ENCODE measurements at places on chromosomes 2 and 18.

DNA sequence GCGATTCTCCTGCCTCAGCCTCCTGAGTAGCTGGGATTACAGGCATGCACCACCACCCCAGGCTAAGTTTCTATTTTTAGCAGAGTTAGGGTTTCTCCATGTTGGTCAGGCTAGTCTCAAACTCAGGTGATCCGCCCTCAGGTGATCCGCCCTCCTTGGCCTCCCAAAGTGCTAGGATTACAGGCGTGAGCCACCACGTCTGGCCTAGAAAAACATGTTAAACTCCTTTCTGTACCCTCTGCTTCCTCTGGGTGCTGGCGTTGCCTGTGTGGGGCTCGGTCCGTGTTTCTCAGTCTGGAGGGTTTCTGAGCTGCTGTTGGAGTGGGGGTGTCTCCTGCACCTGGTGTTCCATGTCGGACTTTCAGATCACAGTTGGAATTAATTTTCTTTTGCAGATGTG is 17.9 kb downstream of the LDLRAD4 start:
- DNase-seq, result no peak

DNA sequence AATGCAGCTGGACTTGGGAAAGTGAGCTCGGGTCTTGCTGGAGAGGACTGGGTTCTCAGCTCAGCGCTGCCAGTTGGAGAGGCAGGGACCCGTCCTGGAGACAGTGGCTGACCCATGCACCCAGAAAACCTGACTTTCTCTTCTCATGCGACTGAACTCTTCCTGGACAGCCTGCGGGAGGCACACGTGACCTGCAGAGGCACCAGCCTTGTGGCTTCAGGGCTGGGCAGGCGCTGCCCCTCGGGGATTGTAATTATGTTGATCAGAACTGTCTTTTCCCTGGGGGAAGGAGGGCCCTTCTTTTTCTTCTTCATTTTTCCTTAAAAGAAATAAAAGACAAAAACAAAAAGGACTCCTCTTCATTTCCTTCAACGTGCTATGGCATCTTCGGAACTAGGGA is 198.1 kb downstream of the VAPA start:
- no peak for DNase-seq

DNA sequence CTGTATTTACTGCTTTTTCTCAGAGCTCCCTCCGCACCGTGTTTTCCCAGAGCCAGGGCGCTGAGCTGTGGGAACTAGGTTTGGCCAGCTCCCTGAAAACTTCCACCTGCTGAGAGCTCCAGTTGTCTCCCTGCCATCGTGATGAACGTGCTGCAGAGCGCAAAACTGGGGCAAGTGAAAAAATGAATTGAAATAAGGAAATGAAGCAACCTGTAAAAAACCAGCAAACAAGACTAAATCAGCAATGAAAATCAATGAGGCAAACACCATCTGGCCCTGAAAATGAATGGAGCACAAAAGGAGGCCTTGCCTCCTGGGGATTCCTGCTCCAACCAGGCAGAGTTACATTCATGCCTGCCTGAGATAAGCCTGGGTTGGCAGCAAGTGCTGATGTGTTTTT is 129.9 kb downstream of the MARCHF4 start:
- no peak for DNase-seq

GRCh38 chr2:237222178-237222577 is 136.5 kb downstream of the COPS8 start:
- no peak for DNase-seq

GRCh38 chr2:132470746-132471145 is 54.1 kb downstream of the GPR39 start:
- DNase-seq, result no peak

DNA sequence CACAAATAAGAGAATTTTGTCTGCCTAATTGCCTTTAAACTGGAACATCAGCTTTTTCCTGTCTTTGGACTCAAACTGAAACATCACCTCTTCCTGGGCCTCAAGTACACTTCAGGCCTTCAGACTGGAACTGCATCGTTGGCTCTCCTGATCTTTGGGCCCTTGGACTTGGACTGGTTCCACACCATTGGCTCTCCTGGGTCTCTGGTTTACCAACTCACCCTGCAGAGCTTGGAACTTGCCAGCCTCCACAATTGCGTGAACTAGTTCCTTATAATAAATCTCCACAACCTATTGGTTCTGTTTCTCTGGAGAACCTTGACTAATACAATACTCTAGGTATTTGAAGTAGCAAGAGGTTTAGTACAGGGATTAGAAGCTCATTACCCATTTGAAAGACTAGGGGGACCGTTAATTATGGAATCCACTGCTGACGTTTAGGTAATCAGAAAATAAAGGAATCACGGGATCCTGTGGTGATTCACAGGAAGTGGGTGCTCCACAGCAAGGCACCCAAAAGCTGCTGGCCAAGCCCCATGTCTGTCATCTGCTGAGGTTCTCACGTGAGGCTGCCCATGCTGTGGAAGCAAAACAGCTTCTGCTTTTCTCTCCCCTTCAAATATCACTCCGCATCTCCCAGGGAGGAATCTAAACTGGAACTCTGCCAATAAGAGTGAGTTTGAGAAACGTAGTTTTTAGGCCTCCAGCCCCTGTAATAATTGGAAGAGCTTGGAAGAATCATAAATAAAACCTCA is 20.0 kb upstream of the SGPP2 start:
- no peak for DNase-seq

DNA sequence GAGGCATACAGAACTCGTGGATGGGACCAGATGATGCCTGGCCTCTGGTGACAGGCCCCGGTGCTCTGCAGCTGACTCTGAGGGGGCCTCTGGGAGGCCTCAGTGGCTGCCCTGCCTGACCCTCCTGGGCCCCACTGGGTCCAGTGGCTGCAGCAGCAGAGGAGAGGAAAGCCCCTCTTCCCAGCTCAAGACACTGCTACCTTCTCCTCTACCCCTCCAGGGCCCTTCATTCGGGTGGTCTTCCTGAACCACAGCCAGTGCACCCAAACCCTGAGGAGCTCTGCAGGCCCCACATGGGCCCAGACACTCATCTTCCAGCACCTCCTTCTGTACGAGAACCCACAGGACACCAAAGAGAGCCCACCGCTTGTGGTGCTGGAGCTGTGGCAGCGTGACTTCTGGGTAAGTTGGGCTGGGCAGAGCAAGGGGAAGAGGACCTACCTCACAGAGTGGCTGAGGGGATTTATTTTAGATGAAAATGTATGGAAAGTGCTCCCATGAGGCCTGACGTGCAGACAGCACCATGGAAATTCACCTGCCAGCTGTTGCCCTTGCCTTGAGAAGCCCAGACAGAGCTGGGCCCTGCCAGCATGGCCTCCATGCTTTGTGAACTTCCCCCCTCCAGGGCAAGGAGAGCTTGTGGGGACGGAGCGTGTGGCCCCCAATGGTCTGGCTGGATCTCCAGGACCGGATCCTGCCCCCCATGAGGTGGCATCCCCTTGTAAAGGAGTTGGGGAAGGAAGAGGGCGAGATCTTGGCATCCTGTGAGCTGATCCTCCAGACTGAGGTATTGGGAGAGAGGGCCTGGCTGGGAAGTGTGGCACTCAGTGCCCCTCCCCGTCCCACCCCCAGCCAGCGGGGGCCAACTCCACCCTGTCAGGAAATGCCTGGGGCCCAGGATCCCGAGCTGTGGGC is 46.3 kb downstream of the LMAN2L start:
- no peak for DNase-seq

DNA sequence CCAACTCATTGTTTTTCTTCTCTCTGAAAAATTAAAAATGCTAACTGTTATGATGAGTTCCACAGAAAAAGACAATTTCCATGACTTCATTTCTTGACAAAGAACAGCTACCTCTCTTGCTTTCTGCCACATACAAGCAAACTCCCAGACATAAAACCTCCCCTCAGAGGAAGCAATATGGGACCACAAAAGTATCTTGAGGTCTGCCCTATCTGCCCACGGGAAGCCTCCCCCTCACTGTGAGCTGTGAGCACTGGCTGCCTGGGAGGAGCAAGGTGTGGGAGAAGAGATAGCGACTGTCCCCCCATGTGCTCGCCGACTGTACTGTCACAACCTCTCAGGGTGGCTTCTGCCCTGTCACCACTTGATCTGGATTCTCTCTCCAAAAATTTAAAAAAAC is 69.7 kb upstream of the NRP2 start:
- DNase-seq, result peak; percentile 30

GRCh38 chr2:224892574-224893204 is 149.6 kb downstream of the DOCK10 start:
- DNase-seq, result no peak

DNA sequence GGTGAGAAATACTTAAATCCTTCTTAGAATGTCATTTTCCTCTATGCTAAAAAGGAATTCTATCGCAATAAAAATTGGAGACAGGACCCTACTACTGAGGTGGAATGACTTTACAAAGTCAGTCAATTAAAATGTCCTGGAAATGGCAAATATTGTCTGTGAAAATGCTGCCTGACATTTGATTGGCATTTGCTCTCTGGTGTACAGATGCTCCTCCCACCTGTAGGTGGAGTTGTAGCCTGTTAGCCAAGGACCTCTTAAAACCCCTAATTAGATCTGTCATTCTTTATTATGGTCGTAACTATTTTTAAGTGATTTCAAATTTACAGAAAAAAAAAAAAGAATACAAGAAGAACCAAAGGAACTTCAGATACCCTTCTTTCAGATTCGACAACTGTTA is 393.1 kb upstream of the KLHL29 start:
- DNase-seq, result no peak

- no peak for DNase-seq
Measured at GRCh38 chr18:51017140-51017879, 12.7 kb upstream of the SMAD4 start.

GRCh38 chr2:25305775-25306174 is 36.0 kb downstream of the DNMT3A start:
- DNase-seq, result no peak

- DNase-seq, result no peak
Measured at GRCh38 chr2:75211266-75211770, 12.0 kb upstream of the TACR1 start.

DNA sequence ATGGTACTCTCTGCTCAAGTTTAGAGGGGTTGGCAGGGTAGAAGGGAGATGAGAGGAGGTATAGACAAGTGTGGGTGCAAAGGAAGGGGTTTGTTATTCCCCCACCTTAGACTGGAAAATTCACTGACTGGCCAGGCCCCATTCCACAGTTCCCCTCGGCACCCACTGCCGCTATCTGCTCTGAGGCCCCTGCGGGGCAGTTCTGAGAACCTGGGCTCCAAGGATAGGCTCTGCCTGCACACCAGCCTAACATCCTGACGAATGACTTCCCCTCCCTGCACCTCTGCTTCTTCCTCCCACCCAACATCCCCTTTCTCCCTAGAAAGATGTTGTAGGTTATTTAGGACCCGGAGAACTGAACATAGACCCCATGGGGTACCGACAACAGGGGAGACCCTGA is 303.9 kb upstream of the HDAC4 start:
- DNase-seq, result no peak

- no peak for DNase-seq
Measured at GRCh38 chr2:108316461-108317258, 28.0 kb downstream of the SULT1C2 start.

DNA sequence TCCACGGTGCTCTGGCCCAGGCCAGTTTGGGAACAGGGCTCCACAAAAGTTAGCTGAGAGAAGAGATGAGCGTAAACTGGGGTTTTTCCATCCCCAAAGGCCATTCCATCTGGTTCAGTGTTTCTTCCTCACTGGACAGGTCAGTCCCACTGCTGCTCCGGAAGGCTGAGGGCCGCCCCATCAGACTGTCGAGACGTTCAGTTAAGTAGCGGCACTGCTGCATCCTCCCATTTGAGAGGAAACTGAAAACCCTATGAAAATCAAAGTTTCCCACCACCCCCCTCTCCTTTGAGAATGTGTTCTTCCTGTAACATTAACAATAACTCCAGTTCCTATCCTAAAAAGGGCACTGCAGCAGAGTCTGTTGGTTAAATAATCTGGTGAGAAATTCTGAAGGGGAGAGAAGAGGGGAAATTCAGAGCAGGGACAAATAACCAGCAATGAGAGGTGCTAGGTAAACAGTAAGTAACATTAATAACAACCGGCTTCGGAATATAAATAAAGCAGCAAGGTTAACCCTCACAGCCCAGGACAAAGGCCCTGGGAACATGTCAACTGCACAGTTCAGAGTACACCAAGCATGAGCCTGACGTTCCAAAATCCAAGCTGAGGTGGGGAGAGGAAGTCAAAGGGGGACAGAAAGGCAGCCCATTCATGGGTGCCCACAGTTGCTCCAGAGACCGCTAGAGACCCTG is 55.4 kb downstream of the UXS1 start:
- no peak for DNase-seq

DNA sequence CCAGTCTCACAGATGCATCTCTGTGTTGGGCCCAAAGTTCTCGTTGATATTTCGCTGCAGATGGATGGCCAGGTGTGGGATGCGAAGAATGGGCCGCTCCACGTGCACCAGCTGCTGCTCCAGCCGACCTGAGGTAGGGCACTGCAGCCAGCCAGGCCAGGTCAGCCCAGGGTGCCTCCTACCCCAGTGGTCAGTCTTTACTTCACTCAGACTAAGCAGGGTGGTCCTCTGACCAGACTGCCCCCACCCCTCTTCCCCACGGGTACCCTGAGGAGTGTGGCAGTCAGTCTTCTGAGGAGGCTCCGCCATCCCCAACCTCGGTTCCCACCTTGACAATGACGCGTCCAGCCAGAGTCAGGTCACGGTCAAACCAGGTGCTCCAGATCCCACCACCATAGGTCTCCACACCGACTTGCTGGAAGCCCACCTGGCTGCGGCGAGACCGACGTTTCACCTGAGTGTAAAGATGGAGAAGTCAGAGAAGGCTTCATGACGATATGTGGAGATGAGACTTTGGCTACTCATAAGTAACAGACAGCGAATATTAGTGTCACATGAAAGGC is 1.7 kb downstream of the DNPEP start:
- DNase-seq, result no peak

GRCh38 chr2:71715241-71715750 is 261.9 kb downstream of the DYSF start:
- DNase-seq, result no peak

- no peak for DNase-seq
Measured at GRCh38 chr2:85481818-85482777, 56.9 kb upstream of the MAT2A start.

DNA sequence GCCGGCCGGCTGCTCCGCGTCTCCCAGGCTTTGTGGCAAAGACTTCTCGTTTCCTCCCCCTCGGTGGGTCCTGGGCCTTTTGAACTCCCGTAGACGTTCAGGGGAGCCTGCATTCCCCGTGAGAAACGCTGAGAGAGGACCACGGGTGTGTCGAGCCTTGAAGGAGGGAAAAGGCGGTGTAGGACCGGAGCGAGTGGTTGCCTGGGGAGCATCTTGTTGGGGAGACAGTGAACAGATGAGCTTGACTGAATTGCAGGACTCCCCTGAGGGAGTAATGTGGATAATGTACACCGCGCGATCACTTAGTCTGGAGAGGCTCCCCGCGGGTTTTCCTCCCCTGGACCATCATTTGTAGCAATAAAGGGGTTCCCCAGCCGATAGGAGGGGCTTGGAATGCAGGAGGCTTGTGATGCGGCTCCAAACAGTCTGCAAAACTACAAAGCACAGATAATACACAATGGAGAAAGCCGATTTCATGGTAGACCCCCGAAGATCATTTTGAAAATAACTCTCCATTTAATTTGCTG is 769 bp downstream of the ALMS1 start:
- no peak for DNase-seq
